ENCODE measurements at places on chromosomes 2 and 18.

DNA sequence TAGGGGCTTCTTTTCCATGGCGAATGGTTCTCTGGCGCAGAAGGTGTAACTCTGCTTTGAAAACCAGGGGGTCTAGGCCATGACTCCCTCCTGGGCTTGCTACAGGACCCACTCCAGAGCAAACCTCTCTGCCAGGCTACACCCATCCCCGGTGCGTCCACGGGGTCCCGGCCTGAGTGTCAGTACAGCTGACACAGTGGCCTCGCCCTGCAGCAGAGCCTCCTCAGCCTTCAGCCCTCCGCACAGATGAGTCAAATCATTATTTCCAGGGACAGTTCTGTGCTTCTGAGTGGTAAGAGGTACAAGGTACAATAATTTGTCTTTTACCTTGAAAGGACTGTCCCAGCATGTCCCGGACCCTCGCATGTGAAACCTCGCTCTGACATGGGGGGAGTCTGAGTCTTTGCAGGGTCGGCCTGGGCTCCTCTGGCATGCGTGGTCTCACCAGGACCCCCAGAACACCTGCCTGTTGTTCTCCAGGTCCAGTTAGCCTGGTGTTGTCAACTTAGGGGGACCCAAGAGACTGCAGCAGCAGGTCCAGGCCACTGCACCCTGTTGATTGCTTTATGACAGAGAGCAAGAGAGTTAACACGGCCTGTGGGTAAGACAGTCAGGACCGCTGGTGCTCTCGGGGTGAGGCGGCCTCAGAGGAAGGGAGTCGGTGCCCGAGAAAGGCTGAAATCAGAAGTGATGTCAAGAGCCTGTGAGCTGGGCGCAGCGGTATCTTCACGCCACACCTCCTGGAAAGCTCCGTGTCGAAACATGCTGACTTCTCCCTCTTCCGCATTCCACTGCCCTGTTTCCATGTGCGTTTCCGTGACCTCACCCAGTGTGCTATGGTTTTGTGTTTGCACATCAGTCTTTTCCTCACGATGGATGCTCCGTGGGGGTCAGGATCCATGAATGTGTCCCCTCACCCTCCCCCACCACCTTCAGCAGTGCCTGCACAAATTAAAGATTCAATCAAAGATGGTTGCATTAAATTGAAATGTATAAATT is 340.1 kb downstream of the EIPR1 start:
- DNase-seq = no peak

DNA sequence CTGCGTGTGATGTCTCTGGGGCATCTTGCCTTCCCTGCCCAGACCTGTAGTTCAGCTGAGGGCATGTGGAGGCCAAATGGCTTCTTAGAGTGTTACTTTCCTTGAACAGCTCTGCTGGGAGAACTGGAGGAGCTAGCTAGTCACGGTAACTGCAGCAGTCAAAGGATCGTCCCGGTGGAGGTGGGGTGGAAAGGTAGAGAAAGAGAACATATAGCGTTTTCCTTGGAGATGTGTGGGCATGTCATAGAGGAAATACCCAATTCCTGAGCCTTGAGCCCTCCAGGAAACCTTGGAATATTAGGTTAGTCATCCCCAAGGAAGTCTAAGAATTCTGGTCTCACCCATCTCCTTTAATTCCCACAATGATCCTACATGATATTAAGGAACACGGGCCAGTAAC is 33.5 kb upstream of the IL37 start:
- no peak for DNase-seq

DNA sequence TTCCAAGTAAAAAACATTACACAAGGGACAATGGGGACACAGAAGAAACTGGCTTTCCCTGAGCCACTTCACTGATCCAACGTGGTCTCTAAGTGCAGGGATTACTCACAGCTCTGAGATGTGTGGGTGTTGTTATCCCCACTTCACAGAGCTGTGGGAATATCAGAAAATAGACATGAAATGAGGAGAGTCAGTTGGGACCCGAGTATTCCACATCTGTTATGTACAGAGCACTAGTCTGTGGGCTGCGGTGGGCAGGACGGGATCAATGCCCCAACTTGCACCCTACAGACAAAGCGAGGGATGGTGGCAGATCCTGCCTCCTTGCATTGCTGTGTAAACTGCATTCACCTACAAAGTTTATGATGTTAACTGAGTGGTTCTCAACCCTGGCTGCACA is 11.7 kb downstream of the LAMA1 start:
- DNase-seq = no peak

- DNase-seq = no peak
Measured at GRCh38 chr18:64380117-64380516, 231.2 kb upstream of the LINC00305 start.

GRCh38 chr2:15833731-15834130 is 106.6 kb upstream of the MYCN start:
- DNase-seq = no peak

DNA sequence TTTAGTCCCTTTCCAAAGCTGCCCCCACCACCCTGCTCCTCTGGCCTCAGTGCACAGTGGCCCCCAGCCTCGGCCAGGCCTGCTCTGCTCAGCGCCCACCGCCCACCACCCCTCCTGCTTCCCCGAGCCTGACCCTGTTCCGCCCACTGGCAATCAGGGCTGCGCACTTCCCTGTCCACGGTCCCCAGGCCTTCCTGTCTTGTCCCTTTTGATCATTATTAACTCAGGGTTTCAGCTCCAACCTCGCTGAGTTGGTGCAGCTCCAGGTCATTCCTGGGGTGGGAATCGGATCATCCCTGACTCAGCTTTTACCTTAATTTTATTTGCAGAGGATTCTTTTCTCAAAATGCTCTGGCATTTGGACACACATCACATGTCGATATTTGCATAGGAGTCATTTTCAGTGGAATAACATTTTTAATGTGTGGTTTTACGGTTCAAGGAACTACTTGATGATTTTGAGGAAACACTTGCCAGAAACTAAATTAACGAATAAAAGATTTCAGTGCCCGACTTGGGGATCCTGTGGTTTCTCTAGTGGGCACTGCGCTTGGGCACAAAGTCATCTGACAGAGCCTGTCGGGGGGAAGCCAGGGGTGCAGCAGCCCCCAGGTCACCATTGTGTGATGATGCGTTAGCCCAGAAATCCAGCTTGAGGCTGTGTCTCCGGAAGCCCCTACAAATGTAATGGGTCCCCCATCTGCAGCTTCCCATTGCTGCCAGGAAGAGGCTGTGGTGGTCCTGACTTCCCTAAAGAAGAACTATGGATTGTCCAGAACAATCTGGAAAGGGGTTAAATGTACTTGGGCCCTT is 1.0 kb upstream of the ESPNL start:
- no peak for DNase-seq

DNA sequence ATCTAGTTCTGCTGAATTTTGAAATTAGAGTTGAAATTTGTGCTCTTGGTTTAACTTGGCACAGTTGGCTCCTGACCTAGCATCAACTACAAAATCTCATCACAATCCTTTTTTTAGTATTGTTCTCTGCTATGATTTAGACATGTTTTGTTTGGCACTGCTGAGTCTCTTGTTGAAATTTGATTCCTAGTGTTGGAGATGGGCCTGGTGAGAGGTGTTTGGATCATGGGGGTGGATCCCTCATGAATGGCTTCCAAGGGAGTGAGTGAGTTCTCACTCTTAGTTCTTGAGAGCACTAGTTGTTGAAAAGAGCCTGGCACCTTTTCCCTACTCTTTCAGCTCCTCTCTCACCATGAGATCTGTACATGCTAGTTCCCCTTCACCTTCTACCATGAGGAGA is 605.6 kb upstream of the SLC39A10 start:
- no peak for DNase-seq

DNA sequence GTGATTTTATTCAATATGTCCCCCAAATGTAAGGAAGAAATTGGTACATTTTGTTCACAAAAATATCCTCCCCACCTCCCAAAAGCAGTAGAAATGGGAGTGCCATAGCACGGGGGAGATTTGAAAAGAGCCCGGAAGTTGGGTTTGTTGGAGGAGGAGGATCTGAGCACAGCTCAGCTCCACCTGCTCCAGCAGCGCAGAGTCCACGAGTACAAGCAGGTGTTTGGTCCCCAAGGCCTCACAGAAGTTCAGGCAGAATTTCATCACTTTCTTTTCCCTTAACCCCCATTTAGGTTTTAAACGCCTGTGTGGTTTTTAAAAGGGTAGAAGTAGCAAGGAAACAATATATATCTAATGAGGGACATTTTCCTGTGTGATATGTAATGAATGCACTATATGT is 56.0 kb downstream of the TRAPPC12 start:
- DNase-seq = no peak

GRCh38 chr2:7517851-7518250 is 600.6 kb downstream of the RNF144A start:
- DNase-seq = no peak

- DNase-seq = no peak
Measured at GRCh38 chr2:221389421-221389820, 182.7 kb downstream of the EPHA4 start.

GRCh38 chr2:239917957-239918481 is 107.1 kb downstream of the NDUFA10 start:
- DNase-seq = no peak

- DNase-seq = no peak
Measured at GRCh38 chr2:207499114-207499513, 30.6 kb upstream of the CREB1 start.

GRCh38 chr2:162252153-162252552 is 8.9 kb upstream of the FAP start:
- DNase-seq = no peak

- no peak for DNase-seq
Measured at GRCh38 chr2:181995289-181995688, 9.6 kb downstream of the PPP1R1C start.

- no peak for DNase-seq
Measured at GRCh38 chr2:74416778-74417177, 4.6 kb downstream of the C2orf81 start.

DNA sequence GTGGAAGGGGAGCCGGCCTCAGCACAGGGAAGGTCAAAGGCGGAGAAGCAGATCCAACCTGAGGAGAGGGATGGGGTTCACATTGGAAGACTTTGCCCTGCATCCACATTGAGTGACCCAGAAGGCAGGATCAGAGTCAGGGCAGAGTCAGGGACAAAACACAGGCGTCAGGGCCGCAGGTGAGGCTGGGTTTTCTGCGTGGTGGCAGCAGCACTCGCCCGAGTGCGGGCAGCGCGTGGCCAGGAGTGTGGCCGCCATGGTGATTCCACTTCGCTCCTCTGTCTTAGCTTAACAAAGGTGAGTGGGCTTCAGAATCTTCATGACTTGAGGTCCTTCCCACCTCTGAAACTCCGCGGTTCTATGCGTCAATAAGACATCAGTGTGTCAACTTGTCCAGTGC is 476.9 kb upstream of the SMIM21 start:
- no peak for DNase-seq
